Activated T-cell treated with anti-CD3 and anti-CD28 coated beads, Interleukin-2, amount 50 U/mL, for 1 hour (primary cell): ENCODE measurements at places on chromosomes 2 and 18.

- DNase-seq = no peak
Observed at GRCh38 chr18:2146754-2147153, 424.6 kb downstream of the METTL4 start.

DNA sequence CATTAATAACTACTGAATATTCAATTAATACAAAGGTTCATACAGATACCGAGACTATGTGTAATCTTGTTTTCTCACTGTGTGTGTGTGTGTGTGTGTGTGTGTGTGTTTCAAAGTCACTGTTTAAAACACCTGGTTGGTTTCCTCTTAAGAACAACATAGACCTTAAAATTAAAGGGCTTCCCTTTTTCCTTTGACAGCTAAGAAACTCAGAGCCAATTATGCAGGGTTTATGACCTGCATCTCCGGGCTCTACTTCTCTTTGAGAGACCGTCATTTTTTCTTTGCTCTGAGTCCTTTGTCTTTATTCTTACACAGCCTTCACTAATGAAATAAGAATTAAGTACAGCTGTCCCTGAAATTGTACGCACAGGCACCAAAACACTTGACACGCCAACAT, 145.6 kb downstream of the HDAC4 start:
- no peak for DNase-seq

DNA sequence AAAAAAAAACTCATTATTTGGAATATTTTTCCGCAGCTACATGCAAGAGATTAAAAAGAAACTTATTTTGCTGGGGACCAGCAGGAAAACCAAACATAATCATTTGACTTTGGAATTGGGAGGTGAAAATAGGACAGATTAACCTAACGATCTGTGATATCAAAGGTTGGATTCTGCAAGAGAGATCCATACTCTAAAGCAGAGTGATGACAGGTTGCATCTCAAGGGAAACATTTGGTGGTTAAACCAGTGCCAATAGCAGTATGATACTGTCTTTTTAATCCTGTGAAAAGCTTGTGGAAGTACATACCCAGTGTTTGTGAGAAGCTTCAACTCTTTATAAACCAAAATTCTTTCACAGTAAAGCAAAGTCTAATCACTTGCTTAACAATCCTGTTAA, 5.3 kb upstream of the IKZF2 start:
- DNase-seq = no peak

DNA sequence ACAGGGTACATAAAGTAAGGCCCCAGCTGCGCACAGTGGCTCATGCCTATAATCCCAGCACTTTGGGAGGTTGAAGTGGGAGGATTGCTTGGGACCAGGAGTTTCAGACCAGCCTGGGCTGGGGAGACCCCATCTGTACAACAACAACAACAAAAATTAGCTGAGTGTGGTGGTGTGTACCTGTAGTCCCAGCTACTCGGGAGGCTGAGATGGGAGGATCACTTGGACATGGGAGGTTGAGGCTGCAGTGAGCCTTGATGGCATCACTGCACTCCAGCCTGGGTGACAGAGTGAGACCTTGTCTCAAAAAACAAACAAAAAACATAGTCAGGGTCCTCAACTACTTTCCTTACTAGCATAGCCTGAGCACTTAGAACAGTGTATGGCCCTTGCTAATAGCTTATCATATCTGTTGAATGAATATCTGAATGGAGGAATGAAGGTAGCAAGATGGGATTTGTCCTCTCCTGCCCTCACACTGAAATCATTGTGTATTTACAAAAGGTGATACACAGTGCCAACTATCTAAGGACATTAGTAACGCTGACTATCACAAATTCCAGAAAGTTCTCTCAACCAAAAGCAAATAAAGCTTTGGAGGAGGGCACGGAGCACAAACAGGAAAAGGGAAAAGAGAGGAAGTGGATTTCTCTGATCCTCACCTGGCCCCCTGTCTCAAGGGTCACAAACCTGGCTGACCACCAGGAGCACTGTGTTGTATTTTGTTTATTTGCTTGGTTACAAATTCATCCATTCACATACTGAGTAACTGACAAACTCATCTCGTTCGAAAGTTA, 38.1 kb downstream of the L3MBTL4 start:
- DNase-seq = no peak

DNA sequence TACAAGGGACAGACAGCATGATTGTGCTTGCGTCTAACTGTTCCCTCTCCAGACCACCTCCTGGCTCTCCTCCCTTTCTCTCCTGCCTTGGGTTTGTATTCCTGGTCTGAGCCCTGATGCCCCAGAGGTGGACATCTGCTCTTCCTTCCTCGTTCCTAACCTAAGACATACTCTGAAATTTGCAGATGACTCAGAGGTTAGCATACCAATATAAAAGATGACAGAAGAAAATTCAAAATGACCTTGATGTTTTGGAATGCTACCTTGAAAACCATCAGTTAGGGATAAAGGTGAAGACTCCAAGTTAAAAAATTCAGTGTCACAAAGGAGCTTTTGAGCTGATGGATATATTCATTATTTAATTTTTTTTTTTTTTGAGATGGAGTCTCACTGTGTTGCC, 12.9 kb downstream of the SMYD1 start:
- no peak for DNase-seq

DNA sequence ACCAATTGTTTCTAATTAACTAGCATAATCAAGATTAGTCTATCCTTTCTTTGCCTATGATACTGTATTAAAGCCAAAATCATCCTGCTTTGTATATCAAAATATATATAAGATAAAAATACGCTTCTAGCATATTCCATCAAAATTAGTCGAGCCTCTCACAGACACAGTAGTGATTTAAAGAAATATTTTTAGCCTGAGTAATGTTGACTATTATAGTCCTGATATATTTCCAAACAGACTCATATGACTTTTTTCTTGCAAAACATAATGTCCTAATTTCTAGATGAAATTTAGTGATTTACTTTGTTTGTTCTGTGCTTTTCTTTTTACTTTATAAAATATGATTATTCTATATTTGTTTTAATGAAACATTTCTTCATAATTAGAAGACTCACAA, 30.9 kb downstream of the FAP start:
- no peak for DNase-seq
